ENCODE measurements at places on chromosomes 16 and 17.

GRCh38 chr17:67617304-67617899 is 100.3 kb upstream of the NOL11 start:
- no peak for DNase-seq

DNA sequence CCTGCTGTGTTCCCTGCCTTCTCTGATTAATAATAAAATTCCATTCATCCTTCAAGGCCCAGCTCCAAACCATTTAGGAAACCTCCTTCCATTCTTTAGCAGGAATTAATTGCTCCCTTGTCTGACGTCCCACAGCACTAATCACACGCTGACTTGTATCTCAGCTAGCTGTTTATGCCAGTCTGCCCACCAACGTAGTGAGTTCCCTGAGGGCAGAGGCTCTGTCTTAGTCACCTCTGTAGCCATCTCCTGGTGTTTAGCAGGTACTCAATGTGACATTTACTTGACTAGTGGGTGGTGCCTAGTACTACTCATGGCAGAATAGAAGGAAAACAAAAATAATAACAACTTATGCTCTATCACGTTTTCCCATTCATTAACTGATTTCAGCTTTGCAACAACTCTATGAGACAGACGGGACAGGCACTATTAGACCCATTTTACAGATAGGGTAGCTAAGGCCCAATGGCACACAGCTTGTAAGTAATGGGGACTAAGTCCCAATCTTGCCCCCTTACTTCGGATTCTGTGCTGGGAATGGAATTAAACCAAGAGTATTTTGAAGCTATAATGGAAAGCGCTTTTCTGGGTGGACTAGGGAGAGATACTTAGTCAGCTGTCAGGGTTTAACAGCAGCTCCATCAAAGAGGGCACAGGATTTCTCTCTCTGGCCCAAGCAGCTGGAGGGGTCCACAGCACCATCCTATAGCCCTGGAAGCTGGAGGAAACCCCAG is 931 bp upstream of the WIPF2 start:
- no peak for DNase-seq

- no peak for DNase-seq
These were observed 4.9 kb upstream of the RASD1 start for GRCh38 chr17:17500999-17501605.

GRCh38 chr17:77569846-77570564 is 388.5 kb upstream of the TNRC6C start:
- DNase-seq: no peak

DNA sequence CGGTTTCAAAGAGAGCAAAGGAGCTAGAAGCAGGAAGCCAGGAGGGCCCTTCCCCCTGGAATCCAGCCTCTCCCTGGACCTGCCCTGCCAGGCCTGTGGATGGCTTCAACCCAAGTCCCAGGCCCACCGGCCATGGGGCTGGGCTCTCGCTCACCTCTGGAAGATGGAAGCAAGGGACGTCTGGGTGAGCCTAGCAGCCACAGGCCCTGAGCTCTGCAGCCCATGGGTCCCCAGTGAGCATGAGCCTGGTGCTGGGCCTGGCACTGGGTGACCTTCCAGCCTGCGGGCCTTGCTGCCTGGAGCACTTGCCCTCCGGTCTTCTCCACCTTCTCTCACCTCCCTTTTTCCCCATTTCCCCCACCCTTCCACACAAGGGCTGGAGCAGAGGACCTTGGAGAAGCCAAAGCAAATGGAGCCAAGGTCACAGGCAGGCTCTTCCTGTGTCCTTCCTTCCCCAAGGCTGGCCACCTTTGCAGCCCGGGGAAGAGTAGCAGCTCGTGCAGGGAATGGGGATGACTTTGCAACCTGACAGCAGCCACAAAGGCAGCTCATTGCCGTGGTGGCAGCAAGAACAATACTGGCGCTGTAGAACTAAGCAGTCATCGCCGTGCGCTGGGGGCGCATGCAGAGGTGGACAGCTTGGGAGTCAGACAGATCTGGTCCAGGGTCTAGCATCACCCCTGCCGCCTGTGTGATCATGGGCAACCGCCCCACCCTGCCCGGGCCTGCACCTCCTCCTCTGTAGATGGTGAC is 86.6 kb downstream of the AMFR start:
- no peak for DNase-seq

- no peak for DNase-seq
These were observed 10.1 kb upstream of the KRT28 start for GRCh38 chr17:40809721-40810421.

- no peak for DNase-seq
These were observed 2.0 kb downstream of the CBX4 start for GRCh38 chr17:79836972-79837887.

DNA sequence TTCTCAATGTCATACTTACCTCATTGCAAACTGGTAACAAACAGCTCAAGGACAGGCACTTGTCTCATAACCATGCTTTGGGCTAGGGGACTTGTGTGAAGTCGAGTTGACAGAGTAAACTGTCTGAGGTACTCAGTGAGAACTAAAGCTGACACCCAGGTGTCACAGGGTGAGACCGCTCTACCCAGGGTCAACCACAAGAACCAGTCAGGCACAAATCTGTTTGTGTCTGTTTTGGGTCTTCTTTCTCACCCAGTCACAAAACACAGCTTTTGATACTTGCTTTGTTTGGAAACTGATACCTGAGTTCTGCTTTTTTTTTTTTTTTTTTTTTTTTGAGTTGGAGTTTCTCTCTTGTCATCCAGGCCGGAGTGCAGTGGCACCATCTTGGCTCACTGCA is 161.1 kb downstream of the STX8 start:
- DNase-seq: no peak

DNA sequence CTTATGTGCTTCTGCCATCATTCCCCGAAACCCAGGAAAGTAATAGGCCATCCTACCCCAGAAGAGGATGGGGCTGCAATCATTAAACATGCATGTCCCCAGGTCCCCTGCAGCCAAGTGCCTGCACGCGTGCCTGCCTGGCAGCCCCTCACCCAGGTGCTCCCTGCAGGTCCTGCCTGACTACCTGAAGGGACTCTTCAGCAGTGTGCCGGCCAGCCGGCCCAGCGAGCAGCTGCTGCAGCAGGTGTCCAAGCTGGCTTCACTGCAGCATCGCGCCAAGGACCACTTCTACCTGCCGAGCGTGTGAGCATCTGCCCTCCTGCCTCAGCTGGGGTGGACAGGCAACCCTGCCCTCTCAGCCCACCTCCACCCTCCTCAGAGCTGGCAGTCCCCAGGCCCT is 16.2 kb upstream of the ALKBH5 start:
- no peak for DNase-seq

- no peak for DNase-seq
These were observed 35.6 kb downstream of the CLEC16A start for GRCh38 chr16:10979717-10980601.

DNA sequence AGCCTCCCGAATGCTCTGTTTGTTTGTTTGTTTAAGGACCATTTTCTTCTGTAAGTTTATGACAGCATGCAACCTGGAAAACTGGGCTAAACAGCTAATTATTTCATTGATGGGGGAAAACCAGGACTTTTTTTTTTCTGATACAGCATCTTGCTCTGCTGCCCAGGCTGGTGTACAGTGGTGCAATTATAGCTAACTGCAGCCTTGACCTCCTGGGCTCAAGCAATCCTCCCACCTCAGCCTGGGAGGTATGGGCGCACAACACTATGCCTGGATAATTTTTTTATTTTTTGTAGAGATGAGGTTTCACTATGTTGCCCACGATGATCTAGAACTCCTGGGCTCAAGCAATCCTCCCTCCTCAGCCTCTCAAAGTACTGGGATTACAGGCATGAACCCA is 37.3 kb downstream of the GPATCH8 start:
- no peak for DNase-seq

DNA sequence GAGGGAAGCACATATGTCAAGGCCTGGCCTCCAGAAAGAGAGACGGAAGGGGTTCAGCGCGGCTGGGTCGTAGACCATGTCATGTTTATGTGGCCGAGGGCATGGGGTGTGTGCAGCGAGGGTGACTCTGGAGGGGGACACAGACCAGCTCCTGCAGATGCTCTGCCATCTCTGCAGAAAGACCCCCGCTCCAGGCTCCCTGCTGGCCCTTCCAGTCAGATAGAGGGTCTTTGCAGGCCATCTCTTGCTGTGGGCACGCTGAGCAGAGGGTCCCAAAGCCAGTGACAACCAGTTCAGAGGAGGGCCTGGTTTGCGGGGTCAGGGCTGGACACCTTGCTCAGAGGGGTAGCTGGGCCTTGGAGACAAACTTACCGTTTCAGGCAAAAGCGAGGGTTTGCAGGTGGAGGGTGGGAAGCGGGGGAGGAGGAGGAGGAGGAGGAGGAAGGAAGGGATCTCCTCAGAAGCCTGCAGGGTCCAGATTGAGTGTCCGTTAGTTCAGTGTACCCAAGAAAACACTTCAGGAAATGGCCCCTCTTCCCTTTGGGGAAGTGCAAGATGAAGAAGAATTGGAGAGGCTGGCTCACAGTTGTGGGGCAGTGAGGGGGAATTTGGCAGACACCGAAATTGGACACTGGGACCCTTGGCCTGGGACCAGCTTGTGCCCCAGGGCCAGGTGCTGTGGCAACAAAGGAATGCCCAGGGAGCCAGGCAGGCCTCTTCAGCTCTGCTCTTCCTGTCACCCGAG is 102.8 kb downstream of the CMIP start:
- DNase-seq: no peak

- DNase-seq: peak; percentile 70
These were observed at the start of gene ZNF18 for GRCh38 chr17:11997147-11997971. Gene ZNF18, minus strand, starts transcription at chr17:11997475. Its CDS starts 4,646 bp downstream, at chr17:11992829.

- DNase-seq: no peak
These were observed 8.2 kb downstream of the SLC6A2 start for GRCh38 chr16:55663765-55664677.

DNA sequence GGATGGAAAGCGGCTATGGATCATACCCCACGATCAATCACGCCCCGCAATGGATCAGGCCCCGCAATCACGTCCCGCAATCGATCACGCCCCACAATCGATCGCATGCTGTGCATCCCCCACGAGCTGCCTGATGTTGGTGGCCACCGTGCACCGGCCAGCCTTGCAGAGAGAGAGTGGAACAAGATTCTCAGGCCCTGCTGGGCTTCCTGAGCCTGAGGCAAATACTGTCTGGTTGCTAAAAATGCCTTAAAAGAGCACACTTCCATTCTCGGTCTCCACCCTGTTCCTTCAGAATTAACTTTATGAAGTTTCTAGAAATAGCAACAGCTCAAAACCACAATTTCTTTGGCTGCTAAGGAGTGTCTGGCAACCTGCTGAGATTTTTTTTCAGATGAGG is 81.5 kb downstream of the VPS53 start:
- no peak for DNase-seq

DNA sequence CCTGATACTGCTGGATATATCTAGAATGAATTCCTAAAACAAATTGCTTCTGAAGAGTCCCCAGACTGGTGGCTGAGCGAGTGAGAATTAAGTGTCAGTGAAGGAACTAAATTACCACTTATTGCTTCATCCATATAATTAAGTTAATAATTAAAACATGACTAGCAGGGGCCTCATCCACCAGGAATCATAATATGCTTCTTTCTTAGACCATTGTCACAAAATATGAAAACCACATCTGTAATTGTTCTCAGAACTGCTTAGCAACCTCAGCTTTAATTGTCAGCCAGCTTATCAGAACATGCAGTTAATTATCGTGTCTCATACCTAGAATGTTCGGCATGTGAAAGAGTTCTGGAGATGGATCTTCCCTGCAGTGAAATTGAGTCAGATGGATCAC is 21.2 kb upstream of the PIRT start:
- DNase-seq: no peak

GRCh38 chr17:50352072-50352692 is 6.3 kb downstream of the XYLT2 start:
- no peak for DNase-seq

DNA sequence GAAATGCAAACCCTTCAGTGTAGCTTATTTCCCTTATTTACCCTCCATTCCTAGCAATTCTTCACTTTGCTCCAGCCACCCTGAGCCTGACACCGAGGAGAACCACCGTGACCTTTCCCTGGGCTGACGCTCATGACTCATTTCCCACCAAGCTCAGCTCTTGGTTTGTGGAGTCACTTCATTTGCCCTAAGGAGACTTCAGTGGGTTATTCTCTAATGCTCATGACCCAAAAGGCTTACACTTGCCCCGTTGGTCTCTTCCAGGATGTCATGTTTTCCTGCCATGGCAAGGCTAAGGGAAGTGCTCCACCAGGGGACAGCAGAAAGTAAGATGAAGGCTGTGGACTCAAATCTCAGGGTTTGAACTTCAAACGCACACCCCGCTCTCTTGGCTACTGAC is 161.0 kb downstream of the CBLN1 start:
- no peak for DNase-seq
